NCI-H2029 (cell line): ENCODE measurements at places on chromosomes 1 and 21.

DNA sequence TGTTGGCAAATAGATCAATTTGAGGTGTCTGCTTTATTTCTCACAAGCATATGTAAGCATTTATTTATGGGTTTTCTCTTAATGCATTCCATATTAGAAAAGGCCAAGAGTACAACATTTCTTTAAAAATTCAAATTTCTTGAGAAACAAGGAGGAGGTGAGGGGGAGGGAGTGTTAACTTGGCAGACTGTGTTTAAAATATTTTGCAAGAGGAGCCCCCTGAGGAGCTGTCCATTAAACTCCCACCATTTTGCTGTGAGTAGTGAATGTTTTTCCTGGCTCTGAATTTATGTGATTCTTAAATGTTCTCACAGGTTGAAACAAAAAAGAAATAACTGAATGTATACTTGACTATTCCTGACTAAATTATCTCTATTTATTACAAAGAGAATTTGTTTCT is 363.8 kb downstream of the PTPRC start:
- no peak for DNase-seq

- no peak for DNase-seq
These were observed 14.1 kb downstream of the PIK3C2B start for GRCh38 chr1:204480515-204480914.

- peak; percentile 10 for DNase-seq
These were observed 76.8 kb downstream of the CD46 start for GRCh38 chr1:207828485-207829158.

DNA sequence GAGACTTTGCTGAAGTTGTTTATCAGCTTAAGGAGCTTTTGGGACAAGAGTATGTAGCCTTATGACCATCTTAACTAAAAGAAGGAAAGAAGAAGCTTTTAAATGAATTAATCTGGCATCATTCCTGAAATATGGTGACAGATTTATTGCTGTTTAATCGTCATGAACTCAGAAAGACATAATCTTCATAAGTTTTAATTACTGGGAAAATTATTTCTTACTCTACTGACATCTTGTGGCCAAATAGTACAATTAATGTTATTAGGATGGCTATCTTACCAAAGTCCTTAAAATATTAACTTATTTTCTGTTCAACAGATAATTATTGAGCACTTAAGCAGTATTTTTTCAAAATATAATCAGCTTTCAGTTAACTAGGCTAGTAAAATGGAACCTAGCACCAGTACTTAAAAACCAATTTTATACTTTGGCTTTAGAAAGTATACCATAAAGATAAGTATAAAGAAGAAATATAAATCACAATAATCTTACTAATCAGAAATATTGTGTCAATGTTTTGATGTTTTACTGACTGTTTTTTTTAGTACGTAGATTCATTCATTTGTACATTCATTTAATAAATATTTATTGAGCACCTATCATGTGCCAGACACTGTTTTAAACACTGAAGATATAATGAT is 34.7 kb upstream of the GPR25 start:
- DNase-seq, result no peak

- no peak for DNase-seq
These were observed 9.2 kb downstream of the GCSAML start for GRCh38 chr1:247557926-247558674.

DNA sequence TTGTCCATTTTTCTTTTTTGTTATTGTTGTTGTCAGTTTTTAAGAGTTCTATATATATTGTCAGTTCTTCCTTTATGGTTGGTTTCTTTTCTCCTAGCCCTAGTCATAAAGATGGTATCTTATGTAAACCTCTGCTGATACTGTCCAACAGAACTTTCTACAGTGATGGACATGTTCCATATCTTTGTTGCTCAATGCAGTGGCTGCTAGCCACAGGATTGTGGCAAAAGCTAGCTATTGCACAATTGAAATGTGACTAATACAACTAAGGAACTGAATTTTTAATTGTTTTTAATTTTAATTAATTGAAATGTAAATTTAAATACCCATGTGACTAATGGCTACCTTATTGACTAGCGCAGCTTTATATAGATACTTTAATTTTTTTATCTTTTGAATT is 411.8 kb upstream of the PTBP2 start:
- DNase-seq, result no peak

GRCh38 chr1:38123356-38124135 is 77.0 kb upstream of the POU3F1 start:
- DNase-seq, result no peak

GRCh38 chr1:54850737-54851136 is 36.3 kb downstream of the DHCR24 start:
- DNase-seq, result no peak

- no peak for DNase-seq
These were observed 183.6 kb upstream of the RAB4A start for GRCh38 chr1:229087339-229087738.

- no peak for DNase-seq
These were observed 81.2 kb downstream of the TOMM20 start for GRCh38 chr1:235047331-235047871.

GRCh38 chr1:12001996-12002493 is 17.3 kb upstream of the MIIP start:
- no peak for DNase-seq

DNA sequence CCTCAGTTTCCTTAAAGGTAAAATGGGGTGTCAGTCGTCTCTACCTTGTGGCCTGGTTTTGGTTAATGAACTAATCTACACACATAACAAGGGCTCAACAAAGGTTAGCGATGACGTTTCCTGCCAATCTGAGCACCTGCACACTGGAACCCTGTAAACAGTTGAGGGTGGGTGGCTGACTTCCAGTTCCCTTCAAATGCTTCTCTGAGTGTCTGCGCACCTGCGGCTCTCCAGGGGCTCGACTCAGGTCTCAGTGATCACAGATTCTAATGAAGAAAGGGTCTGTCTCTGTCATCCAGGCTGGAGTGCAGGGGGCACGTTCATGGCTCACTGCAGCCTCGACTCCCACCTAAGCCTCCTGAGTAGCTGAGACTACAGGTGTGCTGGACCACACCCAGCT is 3.3 kb upstream of the AGPAT3 start:
- DNase-seq, result peak; percentile 73

DNA sequence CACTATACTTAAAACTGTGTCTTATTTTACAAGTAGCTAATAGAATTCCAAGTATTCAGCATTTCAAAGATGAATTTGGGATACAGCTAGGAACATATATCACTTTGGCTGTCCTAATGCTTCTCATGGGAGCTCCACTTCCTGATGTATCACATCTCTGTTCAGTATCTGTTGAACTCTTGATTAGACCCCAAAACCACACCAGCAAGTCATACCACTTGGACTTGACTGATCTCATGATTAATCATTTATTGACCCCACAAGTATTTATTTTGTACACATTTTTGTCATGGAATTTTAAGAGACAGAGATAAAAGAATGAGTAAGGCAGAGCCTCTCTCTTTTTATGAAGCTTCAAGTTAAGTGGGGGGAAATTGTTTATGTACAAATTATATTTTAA is 30.0 kb downstream of the TMPRSS15 start:
- DNase-seq, result no peak
